DMS 273 treated with DMSO at 0.1 percent for 48 hours (cell line): ENCODE measurements at places on chromosomes 4 and X.

- no peak for DNase-seq
Observed at GRCh38 chrX:23317799-23318724, 16.6 kb upstream of the PTCHD1 start.

GRCh38 chr4:81030061-81030980 lies at the start of gene BMP3:
BMP3 (plus strand) TSS chr4:81030708; CDS start chr4:81031285, 577 bp downstream.
- no peak for DNase-seq

DNA sequence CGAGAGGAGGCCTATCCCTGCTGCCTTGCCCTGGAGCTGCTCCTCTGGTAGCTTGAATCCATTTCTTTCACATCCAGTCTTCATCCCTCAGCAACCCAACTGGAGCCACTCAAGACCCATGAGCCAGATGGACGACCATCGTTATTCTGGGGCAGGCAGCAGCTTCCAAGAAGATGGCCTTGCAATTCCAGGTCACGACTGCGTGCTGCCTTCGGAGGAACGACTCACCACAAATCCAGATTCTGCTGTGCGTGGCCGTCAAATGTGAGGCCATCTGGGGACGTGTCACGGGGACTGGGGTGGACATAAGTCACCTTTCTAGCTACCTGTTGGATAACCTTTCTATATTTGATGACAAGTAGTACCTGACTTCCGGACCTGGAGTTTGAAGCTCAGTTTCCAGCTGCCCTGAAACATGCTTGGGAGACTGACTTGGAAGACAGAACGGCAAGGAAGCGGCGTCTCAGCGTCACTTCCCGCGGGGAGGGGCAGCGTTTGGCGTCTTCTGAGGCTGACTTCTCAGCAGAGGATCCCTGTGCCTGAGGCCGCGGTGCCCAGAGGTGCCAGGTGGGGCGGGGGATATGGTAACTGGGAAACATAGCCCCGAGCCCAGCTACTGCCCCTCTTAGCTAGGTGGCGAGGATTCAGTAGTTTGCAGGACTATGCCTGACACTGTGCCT lies 11.7 kb upstream of the TMEM271 start:
- no peak for DNase-seq

GRCh38 chr4:147773261-147774184 lies 41.6 kb downstream of the ARHGAP10 start:
- no peak for DNase-seq
